Colonic mucosa (tissue), 4 donors: ENCODE measurements at places on chromosomes 6 and 20.

DNA sequence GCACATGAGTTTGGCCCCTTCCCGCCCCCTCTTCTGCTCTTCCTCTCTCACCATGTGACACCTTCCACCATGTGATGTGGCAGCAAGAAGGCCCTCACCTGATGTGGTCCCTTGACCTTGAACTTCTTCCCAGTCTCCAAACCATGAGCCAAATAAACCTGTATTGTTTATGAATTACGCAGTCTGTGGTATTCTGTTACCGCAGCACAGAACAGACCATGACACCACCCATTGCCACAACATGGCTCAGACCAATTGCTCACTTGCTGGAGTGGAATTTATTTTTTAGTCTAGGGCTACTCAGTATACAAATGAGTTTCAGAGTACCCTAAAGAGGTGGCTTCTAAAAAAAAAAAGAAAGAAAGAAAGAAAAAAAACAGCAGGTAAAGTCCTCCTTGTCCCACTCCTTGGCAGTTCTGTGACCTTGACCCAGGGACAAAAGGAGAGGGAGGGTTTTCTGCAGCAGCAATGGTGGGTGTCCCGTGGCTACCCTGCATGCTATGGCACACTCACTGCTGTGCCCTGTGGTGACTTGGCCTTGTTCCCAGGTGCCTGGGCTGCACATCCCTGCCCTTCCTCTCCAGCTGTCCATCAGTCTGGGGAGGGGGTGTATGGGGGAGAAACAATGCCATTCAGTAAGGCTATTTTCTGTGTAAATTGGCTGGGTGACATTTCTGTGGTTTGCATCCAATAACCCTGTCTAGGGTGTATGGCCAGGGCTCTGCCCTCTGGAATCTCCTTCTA, 5.4 kb upstream of the VSX1 start:
- no peak for DNase-seq

- DNase-seq, result no peak
These were observed 88.4 kb upstream of the PLEKHG1 start for GRCh38 chr6:150511313-150511712.

- no peak for DNase-seq
These were observed 22.5 kb upstream of the C6orf58 start for GRCh38 chr6:127554435-127555006.

DNA sequence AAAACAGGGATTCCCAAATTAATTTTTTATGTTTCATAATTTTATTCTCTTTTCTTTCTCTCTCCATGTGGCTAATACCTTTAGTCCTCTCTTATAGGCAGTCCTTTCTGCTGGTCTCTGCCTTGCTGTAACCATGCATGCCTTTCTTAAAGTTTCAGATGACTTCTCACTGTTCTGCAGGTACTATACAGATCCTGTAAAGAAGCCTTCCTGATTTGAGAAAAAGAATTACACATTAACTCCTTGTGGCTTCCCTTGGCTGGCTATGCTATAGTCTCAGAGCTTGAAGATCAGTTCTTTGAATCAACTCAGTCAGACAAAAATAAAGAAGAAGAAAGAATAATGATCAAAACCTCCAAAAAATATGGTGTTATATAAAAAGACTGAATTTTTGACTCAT, 7.3 kb upstream of the GPR63 start:
- no peak for DNase-seq

- no peak for DNase-seq
These were observed 460.4 kb upstream of the RUNX2 start for GRCh38 chr6:44867571-44868334.

DNA sequence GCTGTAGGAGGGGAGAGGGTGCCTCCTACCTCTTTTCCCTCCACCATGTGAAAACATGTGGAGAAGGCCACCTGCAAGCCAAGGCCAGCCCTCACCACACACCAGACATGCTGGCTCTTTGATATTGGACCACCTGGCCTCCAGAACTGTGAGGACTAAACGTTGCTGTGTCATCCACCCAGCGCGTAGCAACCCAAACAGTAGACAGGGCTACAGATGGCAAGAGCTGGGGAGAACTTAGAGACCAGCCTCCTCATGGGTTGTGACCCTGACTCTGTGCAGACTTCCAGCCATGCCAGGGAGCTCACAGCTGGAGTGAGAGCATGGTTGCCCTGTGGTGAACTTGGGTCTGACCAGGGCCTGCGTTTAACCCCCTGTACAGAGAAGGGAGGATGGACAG, 195.9 kb upstream of the CST7 start:
- peak; percentile 6 for DNase-seq

GRCh38 chr6:6417475-6417874, 97.0 kb upstream of the F13A1 start:
- no peak for DNase-seq

GRCh38 chr6:90160013-90160412, 136.6 kb downstream of the BACH2 start:
- no peak for DNase-seq

DNA sequence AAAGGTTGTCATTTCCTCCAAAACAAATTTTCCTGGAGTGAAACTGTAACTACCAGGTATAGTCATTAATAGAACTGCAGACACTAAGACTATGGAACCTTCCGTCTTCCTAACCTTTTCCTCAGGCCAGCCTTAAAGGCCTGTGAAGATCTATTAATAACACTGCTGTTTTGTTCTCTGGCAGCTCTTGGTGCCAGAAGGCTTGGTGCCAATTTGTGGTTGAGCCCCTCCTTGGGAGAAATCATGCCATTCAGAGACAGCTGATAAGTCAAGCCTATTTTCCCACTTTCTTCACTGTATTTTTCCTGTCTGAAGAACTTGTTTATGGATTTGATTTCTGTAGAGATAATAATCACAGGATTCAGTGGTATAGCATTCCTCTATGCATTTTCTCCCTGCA, 64.8 kb downstream of the HCRTR2 start:
- no peak for DNase-seq

GRCh38 chr20:54450207-54450606, 25.2 kb upstream of the DOK5 start:
- DNase-seq, result no peak

DNA sequence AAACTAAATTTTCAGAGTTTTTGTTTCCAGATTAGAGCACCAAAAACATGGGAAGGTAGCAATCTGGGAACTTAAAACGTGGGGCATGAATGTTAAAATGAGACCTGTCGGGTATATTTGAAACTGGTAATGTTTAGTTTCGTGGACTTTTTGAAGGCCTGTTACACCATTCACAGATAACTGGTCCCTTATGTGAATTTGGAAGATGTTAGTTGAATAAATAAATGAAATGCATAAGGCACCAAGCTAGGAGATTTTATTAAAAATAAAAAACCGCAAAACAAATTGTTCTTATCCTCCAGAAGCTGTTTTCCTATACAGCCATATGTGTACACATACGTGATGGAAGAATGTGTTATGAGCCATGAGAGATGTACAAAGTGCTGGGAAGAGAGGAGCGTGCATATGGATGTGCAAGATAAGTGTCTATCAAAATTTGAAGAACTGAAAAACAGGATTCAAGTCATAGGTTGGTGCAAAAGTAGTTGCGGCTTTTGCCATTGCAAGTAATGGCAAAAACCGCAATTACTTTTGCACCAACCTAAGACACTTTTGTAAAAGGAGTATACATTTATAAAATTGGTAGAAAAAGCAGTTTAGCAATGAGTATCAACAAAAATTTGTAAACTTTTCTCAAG, 700 bp upstream of the MCUR1 start:
- no peak for DNase-seq

DNA sequence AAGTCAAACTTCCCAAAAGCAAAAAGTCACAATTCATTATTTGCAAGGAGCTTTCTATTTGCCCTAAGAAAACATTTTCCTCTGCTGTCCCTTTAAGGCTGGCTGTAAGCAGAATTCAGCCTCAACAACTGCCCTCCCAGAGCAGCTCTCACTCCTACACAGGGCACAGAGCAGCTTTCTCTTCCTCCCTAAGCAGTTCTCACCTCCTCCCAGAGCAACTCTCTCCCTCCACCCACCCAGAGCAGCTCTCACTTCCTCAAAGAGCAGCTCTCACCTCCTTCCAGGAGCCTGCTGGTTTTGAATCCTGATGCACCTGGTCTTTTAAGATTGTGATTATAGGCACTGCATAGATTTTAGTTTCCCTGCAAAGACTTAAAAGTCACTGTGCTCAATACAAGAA, 120.6 kb upstream of the TMEM181 start:
- no peak for DNase-seq

GRCh38 chr6:134721060-134721405, 228.9 kb downstream of the ALDH8A1 start:
- DNase-seq, result no peak

- peak; percentile 65 for DNase-seq
These were observed 17.3 kb upstream of the ID1 start for GRCh38 chr20:31587545-31588389.

DNA sequence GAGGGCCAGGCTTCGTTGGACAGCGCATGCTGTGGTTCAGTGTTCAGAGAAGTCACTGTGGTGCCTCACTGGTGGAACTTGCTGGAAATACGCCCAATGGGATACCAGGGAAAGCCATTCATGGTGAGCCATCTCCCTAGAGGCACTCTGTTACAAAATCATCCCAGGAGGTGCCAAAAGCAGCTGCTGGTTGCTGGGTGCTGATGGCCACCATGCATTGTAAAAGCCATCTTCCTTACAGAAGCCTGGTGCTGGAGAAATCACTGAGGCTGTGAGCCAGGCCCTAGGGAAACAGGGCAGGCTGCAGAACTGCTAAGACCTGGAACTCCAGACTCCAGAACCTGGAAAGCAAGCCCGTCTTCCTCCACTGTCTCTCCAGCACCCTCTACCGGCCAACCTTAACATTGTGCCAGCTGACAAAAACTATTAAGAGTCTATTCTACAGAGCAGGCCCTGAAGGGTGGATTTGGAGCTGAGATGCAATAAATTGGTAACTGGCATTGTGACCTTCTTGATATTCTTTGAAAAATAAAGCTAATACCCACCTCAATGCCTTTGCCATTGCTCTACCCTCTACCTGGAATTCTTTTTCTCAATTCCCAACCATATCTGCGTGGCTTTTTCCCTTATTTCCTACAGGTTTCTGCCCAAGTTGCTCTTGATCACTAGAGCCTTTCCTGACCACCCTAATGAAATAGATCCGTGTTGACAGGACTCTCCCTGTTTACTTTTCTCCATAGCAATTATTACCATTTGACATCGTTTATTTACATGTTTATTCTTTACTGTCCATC, 18.5 kb downstream of the SNRPB start:
- peak; percentile 81 for DNase-seq

DNA sequence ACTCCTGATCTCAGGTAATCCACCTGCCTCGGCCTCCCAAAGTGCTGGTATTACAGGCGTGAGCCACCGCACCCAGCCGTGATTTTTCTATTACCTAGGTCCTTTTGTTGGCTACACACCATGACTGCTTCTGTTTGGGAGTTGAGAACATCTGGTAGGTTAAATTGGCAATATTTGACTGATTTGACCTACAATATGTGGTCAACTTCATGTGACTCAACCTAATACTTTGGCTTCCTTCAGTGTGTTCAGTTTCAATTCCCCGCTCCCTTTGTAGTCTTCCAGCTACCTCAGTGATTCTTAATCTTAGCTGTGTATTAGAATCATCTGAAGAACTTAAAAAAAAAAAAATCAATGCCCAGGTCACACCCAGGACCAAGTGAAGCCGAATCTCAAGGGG, 47.4 kb downstream of the MYB start:
- DNase-seq, result no peak

GRCh38 chr20:33308668-33309067, 25.7 kb downstream of the BPIFB1 start:
- no peak for DNase-seq

- no peak for DNase-seq
These were observed 28.3 kb downstream of the MEP1A start for GRCh38 chr6:46821458-46821881.

DNA sequence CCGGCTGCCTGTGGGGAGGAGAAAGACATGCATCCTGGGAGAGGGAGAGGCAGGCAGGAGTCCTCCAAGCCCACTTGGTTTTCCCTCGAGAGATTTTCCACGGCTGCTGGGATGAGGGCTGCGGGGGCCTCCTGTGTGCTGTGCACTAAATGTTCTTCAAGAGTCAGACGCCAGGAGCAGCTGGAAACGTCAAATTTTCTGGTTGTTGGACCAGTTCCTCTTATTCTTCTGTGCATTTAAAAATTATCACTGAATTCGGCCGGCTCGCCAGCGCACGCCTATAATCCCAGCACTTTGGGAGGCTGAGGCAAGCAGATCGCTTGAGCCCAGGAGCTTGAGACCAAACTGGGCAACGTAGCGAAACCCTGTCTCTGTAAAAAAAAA, 32.8 kb upstream of the NTSR1 start:
- no peak for DNase-seq

DNA sequence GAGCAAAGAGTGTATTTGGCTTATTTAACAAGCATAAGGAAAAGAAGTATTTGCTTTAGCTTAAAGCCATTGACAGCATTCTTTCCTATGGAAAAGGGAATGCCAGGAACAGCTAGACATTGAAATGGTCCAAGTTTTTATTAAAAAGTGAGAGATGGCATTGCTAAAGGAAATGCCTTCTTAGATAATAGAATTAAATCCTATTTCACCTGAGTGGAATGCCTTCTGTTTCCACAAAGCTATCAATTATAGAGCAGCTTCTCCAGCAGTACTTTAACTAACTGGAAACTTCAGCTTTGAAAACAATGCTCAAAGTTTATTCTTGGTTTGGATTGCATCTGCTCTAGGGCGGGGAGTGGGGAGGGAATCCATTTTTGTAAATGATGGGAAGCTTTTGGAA, 85.1 kb upstream of the CNKSR3 start:
- DNase-seq, result no peak

GRCh38 chr6:167714152-167714551, 112.6 kb upstream of the AFDN start:
- no peak for DNase-seq

DNA sequence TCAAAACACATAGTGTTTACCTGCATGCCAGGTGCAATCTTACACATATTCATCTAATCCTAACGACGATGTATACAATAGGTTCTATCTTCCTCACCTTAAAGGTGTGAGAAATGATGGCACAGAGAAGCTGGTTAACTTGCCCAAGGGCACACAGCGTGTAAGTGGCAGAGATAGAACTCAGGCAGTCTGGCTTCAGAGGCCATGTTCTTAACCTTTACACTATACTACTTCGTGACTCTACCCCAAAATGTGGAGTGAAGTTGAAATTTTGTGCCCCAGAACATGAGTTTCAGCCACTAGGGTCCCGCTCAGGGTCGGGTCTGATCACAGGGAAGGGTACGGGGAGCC, 584 bp downstream of the VPS52 start:
- DNase-seq, result peak; percentile 38

- no peak for DNase-seq
These were observed 41.9 kb downstream of the TRAM2 start for GRCh38 chr6:52534966-52535390.

GRCh38 chr6:16337295-16337975, 99.0 kb downstream of the GMPR start:
- peak; percentile 75 for DNase-seq

- no peak for DNase-seq
These were observed 237.8 kb upstream of the PMEPA1 start for GRCh38 chr20:57947421-57948179.

DNA sequence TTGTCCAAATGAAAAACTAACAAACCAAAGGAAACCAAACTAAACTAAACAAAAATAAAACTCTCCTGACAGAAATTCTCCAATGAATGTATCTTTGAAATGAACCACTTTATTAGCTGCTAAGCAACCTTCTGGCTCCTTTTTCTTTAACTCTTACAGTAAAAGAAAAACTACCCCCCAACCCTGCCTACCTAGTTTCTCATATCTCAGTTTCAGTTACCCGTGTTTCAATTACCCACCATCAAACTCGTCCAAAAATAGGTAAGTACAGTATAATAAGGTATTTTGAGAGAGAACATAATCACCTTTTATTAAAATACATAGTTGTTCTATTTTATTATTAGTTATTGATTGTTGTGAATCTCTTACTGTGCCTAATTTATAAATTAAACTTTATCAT, 177.4 kb upstream of the THEMIS start:
- DNase-seq, result no peak
